Stimulated activated memory B cell treated with anti-CD40 and anti-IgM and Interleukin-4, amounts not matched to agents 10 μg/mL and 1 μg/mL and 100 μg/mL, for 72 hours (primary cell): ENCODE measurements at places on chromosomes 3 and 15.

- no peak for ATAC-seq
Observed at GRCh38 chr3:127764841-127765362, 57.4 kb downstream of the MGLL start.

DNA sequence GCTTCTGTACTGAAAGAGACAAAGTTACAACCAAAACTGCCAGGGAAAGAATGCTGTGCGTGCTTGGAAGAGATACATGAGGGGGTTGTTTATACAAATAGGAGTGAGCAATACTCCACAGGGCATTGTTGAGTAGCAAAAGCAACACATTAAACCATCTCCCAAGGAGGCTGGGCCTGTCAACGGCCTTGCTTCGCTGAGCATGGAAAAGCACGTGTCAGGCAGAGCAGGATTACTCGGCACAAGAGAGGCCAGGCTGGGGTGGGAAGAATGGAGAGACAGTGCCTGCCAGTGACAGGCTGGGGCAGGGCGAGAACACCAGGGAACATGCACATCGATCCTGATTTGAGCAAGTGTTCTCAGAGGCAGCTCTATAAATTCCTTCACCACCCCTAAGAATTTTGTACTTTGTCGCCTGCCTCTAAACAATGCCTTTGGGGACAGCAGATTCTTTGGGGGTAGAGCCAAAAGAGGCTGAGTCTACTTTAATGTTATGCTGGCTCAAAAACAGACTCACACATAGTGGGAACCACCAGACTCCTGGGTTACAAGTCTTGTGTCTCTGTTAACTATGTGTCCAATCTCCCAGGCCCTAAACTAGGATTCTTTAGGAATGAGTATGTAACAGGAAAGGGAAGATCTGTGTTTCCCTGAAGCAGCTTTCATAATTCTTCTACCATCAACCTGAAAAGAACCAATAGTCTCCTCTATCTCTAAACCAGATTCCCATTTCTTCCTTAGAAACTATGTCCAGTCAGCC, 67.2 kb downstream of the LIPC start:
- no peak for ATAC-seq

GRCh38 chr3:50464569-50464968, 38.9 kb downstream of the CACNA2D2 start:
- no peak for ATAC-seq

DNA sequence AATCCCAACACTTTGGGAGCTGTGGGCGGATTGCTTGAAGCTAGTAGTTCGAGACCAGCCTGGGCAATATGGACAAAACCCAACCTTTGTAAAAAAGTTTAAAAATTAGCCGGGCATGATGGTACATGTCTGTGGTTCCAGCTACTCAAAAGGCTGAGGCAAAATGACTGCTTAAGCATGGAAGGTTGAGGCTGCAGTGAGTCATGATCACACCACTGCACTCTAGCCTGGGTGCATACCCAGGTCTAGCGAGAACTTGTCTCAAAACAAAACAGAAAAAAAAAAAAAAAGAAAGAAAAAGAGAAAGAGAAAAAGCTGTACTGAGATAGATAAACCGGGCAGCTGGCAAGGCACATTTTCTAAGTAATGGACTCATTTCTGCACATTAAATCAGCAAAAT, 10.6 kb downstream of the ARPP19 start:
- peak; percentile 95 for ATAC-seq

DNA sequence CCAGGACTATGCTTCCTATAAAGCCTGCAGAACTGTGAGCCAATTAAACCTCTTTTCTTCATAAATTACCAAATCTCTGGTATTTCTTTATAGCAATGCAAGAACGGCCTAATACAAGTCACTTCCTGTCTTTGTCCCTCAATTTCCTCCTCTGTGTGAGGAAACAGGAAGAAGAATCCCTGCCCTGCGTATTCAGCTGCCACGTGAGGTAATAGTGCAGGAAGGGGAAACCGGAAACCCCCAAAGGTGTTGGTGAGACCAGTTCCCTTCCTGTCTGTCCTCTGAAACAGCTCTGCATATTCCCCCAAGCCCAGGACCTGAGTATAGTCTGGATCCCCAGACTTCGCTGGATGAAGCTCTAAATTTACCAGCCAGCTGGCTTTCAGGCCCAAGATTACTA, 18.1 kb upstream of the PTPN23 start:
- ATAC-seq = no peak

GRCh38 chr3:117137065-117137464, 427.5 kb downstream of the TUSC7 start:
- no peak for ATAC-seq

- no peak for ATAC-seq
Observed at GRCh38 chr3:134682196-134682880, 31.5 kb upstream of the KY start.

GRCh38 chr15:57118013-57118799, 199.8 kb downstream of the TCF12 start:
- no peak for ATAC-seq

GRCh38 chr3:162094301-162094700, 597.7 kb downstream of the OTOL1 start:
- no peak for ATAC-seq

DNA sequence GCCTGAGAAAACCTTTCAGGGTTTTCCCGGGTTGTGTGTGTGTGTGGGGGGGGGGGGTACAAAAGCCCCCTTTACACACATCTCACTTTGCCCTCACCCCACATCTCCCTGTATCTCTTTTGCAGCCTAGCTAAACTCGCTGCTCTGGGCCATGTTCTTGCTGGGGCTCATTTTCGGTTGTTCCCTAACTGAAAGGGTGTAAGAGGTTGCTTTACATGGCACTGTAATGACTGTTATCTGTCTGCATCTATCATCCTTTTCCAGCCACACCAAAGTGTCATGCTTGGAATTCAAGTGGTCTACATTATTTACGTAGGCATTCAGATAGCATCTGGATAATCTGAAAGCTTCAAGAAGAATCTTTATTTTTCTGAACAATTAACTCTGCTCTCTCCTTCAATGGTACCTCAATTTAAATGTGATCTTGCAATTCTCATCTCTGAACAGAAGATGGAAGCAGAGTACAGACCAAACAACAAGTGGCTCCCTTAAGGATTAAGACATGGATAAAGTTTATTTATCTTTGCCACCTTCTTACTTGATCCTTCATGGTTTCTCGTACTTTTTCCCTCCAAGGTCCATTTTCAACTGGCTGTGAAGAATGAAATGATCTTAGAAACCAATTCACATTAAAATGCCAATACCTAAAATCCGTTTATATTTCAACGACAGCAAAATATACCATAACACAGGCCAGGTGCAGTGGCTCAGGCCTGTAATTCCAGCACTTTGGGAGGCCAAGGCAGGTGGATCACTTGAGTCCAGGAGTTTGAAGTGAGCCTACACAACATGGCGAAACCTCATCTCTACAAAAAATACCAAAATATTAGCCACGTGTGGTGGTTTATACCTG, 34.9 kb downstream of the DCLK3 start:
- ATAC-seq = no peak

DNA sequence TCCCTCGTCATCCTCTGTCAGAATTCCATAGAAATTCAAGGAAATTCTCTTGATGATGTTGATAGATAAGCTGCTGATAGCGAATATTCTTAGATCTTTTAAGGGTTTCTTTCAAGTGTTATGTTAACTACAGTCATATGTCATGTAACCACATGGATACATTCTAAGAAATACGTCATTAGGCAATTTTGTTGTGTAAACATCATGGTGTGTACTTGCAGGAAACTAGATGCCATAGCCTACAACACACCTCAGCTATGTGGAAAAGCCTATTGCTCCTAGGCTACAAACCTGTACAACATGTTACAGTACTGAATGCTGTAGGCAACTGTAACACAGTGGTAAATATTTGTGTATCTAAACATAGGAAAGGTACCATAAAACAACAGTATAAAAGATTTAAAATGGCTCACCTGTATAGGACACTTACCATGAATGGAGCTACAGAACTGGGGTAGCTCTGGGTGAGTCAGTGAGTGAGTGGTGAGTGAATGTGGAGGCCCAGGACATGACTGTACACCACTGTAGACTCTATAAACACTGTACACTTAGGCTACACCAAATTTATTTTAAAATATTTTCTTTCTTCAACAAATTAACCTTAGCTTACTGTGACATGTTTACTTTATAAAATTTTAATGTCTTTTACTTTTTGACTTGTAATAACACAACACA, 34.6 kb downstream of the GLDN start:
- ATAC-seq = no peak

DNA sequence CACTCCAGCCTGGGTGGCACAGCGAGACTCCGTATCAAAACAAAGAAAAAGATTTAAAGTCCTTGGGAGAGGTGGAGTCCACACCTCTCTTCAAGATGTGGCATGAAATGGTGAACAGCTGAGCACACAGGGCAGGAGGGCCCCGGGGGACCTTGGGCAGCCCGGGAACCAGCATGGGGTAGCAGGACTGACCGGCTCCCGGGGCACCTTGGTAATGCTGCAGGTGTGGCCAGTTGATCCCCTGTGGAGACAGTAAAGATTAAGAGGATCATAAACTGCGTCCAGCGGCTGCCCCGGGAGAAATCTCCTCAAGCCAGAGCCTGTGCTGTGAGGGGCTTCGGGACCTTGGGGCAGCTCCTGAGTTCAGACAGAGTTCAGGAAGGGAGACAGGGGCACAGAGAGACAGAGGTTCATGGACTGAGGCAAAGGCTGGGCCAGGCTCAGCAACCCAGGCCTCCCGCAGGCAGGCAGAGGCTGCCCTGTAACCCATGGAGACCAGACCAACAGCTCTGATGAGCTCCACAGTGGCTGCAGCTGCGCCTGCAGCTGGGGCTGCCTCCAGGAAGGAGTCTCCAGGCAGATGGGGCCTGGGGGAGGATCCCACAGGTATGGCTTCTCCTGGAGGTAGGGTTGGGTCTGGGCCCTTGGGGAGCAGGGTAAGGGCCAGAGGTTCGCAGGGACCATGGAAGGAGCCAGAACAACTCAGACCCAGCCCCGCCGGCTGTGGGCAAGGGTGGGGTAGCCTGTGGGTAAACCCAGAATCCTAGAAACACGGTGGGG, at the start of gene NR2E3:
NR2E3 (plus strand) TSS at position 299 of the 780 bp plus-strand sequence; CDS start at position 489, 190 bp downstream.
- no peak for ATAC-seq

DNA sequence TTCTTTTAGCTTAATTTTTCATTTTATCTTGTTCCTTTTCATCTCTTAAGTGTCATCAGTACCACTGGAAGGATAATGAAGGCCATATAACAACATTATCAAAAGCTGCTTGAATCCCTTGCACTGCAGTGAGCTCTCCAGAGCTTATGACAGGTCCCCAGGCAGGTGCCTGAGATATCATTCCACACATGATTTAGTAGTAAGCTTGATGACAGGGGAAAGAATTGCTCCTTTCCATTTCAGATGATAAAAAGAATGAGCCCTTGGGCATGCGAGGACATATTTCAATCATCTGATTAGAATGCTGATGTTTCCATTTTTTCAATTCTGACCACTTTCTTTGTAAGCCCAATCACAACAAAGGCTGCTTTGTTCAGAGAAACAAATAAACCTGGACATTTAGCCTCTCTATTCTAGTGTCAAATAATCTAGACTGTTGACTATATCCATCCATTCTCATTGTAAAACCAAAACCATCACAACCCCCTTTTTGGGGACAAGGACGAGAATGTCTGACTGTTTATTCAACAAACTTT, 567.8 kb downstream of the IGSF11 start:
- ATAC-seq = no peak

GRCh38 chr3:193962986-193963685, 172.8 kb upstream of the HES1 start:
- ATAC-seq = peak; percentile 59

- ATAC-seq = no peak
Observed at GRCh38 chr15:67091980-67092677, 26.7 kb downstream of the SMAD3 start.

- no peak for ATAC-seq
Observed at GRCh38 chr3:66140743-66141372, 79.9 kb upstream of the SLC25A26 start.

- no peak for ATAC-seq
Observed at GRCh38 chr3:129529436-129530210, 1.2 kb downstream of the RHO start.

GRCh38 chr3:37905987-37906674, 44.5 kb downstream of the CTDSPL start:
- ATAC-seq = no peak

DNA sequence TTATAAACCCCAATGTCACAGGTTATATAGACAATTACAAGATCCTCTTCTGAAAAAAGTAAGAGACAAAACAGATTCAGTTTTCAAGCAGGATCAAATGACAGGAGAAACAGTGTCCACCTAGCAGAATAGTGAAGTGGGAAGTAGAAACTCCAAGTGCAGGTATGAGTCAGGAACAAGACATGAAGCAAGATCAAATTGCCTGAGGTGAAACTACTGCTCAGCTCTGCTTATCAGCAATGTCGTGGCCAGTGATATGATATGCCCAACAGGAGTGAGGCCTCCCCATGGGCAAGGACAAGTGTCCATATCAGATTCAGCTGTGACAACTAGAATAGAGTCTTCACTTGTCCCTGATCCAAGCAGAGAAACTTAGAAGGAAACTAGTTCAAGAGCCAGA, 100.0 kb downstream of the ZMAT3 start:
- no peak for ATAC-seq

DNA sequence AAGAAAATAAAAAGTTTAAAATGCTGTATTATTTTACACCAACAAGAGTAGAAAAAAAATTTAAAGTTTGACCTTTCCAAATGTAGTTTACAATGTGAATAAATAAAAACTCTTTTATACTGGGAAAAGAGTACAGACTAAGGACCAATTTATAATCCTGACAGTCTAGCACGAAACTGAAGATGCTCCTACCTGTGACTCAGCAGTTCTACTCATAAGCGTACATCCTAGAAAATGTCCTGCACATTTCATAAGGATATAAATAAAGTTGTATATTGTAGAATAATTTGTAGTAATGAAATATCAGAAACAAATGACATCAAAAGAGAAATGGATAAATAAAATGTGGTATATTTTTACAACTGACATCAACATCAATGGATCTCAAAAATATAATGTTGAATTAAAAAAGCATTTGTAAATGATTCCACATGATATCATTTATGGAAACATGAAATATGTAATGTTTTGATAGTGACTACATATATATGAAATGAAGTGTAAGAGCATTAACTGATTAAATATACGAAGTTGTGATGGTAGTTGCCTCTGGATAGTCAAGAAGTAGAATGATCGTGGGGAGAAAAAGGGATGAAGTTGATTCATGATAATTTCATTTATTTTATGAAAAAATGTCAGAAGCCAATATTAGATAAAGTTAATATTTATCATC, 161.3 kb upstream of the CBLB start:
- no peak for ATAC-seq

DNA sequence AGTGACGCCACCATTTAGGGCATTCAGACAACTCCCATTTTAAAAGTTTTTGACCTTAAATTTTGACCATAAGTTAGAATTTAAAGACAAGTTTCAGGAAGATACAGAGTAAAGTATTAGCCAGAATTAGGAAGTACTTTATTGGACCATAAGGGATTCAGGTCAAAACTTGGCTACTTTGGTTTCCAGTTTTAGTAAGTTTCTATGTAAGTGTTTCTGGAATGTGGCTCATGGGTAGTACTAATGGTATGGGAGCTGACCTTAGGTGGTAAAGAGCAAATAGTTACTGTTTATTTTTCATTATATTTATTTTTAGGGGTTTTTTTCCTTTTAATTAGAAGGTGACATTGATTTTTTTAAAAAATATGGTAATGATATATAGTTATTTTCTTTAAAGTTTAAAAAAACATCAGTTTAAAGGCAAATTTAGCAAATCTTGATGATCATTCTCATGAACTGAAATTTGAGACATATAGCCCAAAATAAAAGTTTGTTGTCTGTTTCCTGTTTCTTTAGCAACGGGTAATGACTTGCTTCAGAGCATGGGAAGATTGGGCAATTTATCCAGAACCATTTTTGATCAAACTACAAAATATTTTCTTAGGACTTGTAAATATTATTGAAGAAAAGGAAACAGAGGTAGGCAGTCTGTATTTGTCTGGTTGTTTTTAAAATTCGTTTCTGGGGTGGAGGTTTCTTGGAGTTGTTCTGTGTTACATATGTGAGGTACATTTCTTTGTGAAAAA, 34.3 kb downstream of the U2SURP start:
- ATAC-seq = no peak
